Stimulated activated CD4-positive, alpha-beta T cell treated with anti-CD3 and anti-CD28 coated beads, Interleukin-15, amount 100 ng/mL, for 24 hours (primary cell): ENCODE measurements at places on chromosomes 7 and 10.

DNA sequence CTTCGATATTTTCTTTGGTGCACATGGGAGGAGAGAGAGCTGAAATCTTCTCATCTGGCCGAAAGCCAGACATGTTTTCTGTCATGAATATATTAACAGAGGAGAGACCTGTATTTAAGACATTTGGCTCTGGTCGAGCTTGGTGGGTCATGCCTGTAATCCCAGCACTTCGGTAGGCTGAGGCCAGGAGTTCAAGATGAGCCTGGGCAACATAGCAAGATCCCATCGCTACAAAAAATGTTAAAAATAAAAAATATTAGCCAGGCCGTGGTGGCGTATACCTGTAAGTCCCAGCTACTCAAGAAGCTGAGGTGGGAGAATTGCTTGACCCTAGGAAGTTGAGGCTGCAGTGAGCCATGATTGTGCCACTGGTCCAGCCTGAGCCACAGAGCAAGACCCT is 21.9 kb upstream of the GATA3 start:
- DNase-seq = no peak

DNA sequence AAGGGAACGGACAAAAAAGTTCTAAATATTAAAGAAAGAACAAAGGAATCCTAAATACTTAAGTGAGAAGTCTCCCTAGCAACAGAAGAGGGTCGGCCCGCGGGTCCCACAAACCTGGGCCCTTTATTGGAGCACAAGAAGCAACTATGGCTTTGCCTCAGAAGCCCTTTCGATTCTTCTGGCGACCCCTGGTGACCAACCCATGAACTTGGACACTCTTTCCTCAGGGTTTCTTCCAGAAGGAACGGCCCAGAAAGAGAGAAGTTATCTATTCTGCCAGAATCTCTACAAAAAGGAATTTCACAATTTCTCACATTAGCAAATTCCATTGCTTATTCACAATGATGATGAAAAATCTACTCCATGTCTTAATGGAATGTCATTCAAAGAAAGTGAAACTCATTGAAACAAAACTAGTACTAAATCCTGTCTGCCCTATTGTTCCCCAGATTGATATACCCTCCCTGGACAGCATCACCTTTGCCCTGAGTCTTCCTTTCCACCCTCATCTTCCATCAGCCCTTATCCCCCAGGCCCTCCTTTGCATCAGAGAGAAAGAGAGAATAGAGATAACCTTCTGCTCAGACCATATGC is 43.7 kb downstream of the CPVL start:
- peak; percentile 47 for DNase-seq

- DNase-seq = no peak
Measured at GRCh38 chr10:127291329-127291728, 94.9 kb upstream of the INSYN2A start.

- DNase-seq = peak; percentile 27
Measured at GRCh38 chr10:127117125-127117524, 79.3 kb downstream of the INSYN2A start.

- DNase-seq = no peak
Measured at GRCh38 chr10:20707251-20707650, 189.9 kb downstream of the NEBL start.

- DNase-seq = no peak
Measured at GRCh38 chr7:106063024-106063423, 49.1 kb downstream of the SYPL1 start.

GRCh38 chr10:61301575-61301974 is 151.6 kb downstream of the TMEM26 start:
- no peak for DNase-seq

GRCh38 chr7:13057462-13058200 is 370.2 kb downstream of the ARL4A start:
- no peak for DNase-seq

- DNase-seq = no peak
Measured at GRCh38 chr10:30463944-30464451, 30.0 kb downstream of the MAP3K8 start.

GRCh38 chr10:48406204-48406603 is 99.7 kb downstream of the MAPK8 start:
- DNase-seq = no peak

DNA sequence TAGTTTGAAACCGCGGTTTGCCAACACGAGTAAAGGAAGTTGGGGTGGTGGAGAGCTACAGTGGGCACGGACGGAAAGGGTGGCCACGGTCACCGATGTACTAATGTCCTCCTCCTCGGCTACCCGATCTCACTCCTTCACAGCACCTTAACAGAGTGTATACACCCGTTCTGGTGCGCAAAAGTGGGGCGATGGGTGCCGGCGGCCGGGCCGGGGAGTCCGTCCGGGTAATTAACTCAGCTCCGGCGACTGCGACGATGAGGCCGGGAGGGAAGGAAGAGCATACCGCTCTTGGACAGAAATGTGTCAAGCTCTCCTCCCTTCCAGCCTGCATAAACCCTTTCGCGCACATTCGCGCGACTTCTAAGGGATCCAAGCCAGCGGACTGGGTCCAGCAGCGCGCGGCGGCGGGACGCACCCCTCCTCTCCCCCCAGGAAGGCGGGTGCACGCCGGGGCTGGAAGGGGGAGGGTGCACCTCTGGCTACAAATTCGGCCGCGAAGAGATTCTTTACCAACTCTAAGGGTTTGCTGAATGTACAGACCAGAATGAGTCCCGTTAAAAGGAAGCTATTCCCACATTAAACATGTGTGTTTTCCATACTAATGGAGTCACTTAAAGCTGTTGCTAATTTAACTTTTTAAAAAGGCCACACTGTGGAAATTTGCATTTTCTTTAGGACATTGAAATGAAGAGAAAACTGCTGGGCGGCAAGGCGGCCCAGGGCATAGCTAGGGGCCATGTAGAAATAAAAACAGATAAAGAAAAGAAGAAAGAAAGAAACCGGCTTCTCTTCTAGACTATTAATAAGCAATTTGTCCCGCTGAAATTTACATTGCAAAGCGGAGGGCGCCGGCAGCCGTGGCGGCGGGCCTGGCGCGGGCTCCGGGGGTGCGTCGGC is 6.6 kb upstream of the EBF3 start:
- no peak for DNase-seq

DNA sequence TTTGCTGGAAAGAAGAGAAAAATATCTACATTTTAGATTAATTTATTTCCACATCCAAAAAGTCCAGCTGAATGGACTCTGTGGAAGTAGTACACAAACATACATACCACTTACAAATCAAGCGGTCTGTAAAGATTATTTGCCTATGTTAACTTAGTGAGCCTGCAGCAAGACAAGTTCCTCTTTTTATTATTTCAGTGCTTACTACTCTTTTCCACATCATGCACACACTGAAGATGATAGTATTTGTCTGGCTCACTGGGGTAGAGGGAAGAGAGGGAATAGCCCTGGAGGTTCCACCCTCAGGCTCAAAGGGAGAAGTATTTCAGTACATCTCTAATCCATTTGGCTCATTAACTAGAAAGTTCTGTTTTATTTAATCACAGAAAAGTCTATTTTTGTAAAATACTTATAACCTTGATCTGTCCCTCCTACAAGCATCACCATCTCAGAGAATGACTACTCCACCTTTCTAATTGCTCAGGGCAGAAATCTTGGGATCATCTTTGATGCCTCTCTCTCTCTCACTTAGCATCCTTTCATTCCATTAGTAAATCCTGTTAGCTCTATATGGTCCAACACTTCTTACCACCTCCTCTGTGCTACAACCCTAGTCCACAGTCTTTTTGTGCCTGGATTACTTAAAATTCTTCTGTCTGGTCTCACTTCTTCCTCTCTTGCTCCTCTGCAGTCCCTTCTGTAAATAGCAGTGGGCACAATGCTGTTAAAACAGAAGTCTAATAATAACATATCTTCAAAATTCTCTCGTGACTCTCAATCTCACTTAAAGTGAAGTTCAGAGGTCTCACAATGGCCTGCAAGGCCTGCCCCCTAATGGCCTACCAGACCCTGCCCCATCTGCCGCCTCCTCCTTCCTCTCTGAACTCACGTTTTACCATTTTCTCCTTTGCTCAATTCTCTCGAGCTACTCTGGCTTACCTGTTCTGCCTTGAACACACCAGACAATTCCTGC is 64.3 kb upstream of the CCDC6 start:
- DNase-seq = no peak

- no peak for DNase-seq
Measured at GRCh38 chr7:14115701-14116100, 126.2 kb upstream of the ETV1 start.

- no peak for DNase-seq
Measured at GRCh38 chr7:85184599-85185423, 2.0 kb downstream of the SEMA3D start.

DNA sequence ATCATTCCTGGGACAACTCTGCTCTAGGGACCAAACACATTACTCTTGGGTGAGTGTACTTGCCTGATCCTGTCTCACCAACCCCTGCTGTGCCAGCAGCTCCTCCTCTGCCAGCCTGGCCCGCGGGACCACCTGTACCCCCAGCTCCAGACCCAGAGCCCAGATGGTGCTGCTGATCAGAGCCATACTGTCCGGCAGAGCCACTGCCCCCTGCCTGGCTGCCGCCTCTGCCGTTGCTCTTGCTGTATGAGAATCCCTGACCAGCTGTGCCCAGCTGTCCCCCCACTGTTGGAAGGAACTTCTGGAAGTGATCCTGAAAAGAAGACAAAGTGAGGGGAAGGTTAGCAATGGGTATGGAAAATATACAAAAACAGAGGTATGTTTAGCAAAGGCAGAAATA is 6.9 kb downstream of the MYOZ1 start:
- no peak for DNase-seq

DNA sequence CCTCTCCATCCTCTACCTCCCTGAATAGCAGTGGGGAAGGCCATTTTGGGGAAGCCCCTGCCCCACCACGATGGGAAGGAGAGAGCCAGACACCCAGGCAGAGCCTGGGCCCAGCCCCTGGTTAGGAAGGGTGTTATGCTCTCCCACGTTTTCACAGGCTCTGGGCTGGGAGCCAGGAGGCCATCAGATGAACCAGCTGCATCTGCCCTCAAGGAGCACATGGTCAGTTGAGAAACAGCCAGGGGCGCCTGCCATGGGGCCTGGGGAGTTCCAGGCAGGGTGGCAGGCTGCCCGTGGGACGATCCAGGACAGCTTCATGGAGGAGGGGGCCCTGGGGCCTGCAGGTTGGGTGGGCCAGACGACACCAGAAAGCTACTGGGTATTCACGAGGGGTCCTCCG is 47.5 kb downstream of the CAMK2B start:
- DNase-seq = no peak

DNA sequence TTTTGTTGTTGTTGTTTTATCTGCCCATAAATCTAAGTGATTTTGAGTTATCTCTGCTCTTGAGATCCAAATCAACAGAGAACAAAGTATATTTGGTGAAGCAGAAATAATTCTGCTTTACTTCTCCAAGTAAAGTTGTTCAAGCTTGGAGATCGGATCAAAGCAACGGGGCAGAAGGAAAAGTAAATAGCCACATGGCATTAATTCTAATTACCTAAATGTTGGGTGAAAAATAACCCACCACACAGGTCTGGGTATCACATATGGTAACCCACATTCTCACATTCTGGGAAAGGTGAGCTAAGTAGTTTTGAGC is 3.1 kb downstream of the NRP1 start:
- DNase-seq = no peak

DNA sequence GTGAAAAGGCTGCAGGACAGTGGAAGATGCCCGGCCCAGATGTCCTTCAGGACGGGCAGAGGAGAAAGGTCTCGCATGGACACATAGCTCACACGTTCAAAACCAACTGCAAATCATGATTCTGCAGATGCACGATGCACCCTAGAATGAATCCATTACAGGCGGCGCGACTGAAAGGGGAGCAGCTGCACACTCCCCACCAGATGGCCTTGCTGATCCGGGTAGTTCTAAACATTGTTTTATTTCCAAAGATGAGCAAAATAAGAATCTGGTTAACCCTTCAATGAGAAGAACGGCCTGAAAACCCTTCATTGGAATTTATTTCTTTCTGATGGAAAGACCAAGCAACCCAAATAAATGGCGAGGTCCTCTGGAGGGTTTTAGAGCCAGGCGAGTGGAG is 33.8 kb downstream of the CHST15 start:
- no peak for DNase-seq

DNA sequence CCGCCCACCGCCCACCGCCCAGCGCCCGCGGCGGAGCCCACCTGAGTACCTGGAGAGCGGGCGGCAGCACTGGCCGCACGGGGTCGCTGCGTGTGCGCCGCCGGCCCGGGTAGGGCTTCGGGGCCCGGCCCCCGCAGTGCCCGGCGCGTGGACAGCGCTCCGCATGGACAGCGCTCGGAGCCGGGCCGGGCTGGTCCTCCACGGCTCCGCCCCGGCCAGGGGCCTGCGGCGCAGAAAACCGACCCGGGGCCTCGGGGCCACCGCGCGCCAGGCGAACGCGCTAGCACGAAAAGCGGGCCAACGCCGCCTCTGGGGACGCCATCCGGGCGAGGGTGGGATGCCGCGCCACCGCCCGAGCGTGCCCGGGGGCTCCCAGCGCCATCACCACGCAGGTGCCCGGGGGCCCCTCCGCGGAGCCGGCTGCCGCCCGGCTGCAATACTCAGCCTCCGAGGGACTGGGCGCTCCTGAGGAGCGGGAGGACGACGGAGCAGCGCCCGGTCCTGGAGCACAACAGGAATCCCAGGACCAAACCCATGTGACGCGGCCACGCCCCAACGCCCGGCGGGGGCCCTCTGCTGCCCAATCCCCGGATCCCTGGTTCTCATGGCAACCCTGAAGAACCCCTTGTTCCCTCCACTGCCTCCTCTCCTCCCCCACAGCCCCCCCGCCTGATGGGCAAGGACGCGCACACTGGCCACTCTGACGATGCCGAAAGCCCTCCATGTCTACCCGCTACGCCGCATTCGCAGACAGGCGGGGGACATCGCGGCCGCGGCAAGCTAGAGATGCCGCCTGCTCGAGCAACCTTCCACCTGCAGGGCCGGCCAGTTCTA is at the start of gene GRB10:
GRB10 (minus strand) TSS at position 522 of the 834 bp plus-strand sequence. CDS start 50,574 bp downstream, outside the sequence.
- peak; percentile 34 for DNase-seq

- no peak for DNase-seq
Measured at GRCh38 chr7:88233828-88234227, 14.0 kb upstream of the SRI start.

DNA sequence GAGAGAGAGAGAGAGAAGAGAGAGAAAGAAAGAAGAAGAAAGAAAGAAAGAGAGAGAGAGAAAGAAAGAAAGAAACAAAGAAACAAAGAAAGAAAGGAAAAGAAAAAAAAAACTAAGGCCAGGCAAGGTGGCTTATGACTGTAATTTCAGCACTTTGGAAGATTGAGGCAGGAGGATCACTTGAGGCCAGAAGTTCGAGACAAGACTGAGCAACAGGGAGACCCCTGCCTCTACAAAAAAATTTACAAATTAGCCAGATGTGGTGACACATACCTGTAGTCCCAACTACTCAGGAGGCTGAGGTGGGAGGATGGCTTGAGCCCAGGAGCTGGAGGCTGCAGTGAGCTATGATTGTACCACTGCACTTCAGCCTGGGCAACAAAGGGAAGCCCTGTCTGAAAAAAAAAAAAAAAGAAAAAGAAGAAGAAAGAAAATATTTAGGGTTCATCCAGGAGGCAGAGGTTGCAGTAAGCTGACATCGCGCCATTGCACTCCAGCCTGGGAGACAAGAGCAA is 2.8 kb downstream of the SERPINE1 start:
- DNase-seq = no peak

- no peak for DNase-seq
Measured at GRCh38 chr7:128407751-128408708, 1.8 kb downstream of the IMPDH1 start.
